D721Med (cell line): ENCODE measurements at places on chromosomes 3 and 15.

DNA sequence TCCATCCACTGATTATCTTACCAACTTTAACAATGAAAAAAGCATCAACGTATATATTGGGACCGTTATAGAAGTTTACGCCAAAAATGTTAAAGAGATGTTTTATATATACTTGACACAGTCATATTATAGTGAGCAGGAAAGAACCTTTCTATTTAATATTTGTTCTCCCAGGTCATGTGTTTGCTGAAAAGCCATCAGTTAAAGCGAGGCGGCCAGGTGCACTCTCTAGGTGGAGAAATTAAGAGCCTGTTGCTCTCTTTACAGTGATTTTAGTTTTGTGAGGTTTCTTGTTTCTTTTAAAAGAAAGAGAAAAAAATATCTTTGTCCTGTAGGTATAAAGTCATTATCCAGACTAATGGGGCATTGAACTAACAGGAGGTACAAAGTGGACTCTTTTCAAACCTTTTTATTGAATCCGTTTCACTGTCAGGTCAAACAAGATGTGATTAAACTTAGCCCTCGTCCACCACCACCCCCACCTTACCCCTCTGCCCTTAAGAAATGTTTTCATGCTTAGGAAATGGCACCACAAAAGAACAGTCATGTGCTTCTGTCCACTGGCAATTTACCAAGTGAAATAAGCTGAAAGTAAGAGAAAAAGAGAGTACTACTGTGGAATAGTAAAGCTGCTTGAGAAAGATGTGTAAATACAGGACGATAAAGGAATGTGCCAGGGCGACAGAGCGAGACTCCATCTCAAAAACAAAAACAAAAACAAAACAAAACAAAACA is 279.9 kb downstream of the PTPRG start:
- DNase-seq: no peak

DNA sequence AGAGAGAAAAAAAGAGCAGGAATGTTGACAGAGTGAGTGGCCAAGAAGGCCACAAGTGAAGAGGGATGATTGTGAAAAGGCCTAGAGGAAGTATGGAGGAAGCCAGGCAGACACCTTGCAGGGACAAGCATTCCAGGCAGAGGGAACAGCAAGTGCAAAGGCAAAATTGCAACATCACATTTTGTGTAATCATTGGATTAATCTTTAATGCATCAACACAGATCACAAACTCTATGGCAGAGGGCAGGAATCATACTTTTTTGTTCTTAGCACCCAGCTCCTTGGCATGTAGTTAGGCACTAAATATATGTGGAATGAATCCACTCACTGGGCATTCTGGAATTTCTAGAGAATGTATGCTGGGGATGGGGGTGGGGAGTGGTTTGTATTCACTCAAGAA is 312.1 kb upstream of the PROK2 start:
- DNase-seq: no peak

DNA sequence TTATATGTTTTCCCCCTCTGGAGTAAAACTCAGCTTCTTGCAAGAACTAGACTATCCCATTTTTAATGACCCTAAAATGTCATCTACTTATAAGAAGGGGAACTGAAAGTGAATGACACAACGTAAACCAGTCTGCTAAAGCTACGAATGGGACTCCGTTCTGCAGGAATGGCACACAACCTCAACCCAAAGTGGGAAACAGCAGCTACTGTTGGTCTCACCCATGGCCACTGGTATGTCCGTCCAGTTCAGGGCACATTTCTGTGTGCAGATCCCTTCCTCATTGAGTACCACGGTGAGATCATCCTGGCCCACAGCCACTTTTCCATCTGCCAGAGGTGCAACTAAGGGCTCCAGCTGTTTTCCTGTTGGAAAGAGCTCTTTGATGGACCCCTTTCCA is 23.8 kb downstream of the VPS39 start:
- no peak for DNase-seq

DNA sequence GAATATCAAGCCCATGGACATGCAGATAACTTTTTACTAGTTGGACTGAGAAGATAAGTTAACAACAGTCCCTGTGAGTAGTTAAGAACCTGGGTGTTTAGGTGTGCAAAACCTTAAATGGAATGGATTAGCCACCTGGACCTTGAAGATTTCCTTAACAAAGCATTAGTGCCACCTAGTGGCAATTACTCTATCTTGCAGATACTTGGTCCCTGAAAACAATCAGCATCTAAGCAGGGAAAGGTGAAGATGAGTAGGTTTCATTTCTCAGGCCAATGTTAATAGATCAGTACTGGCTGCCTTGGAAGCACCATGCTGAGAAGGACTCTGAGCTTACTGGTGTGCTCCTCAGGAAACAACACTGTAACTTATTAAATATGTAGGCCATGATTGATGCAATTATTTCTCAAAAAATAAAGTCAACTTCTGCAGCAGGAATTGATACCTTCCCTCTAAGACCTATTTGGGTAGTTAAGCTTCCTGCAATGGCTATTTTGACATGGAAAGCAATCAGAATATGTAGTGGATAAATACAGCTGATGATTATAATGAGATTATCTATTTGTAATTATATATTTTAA is 329.4 kb downstream of the TBC1D5 start:
- no peak for DNase-seq

DNA sequence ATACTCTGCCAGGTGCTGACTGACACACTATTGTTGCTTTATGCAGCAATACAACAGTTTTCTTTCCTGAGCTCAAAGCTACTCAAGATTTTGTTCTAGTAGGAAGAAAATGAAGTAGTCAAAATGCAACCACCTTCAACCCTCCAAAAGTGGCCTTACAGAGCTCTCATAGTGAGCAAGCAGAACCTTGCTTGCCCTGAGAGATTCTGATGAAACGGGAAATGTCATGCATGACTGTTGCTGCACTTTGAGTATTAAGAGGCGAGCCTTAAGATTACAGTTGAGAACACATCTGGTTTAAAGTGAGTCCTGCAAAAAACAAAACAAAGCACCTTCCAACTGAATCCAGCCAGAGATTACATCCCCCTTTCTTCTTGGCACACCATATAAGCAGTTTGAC is 29.7 kb downstream of the MINDY4B start:
- DNase-seq: no peak

GRCh38 chr15:100169615-100170290 is 172.0 kb downstream of the ADAMTS17 start:
- no peak for DNase-seq

DNA sequence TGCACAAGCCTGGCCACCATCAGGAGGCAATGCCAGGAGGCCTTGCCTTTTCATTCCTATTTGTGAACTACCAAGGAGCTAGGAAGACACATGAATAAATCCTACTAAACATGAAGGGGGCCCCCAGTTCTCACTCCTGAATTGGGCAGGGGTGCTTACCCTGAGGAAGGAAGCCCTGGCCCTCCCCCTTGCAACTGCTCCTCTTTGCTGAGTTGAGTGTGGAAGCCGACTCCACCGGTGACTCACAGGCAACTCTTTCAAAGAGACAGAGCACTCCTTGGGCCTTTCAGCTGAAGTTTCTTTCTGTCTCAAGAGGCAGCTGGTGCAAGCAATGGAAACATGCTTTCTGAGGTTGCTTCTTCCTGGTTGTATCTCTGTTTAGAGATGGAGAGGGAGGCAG is 1.7 kb downstream of the GABRG3 start:
- no peak for DNase-seq

- no peak for DNase-seq
Measured at GRCh38 chr15:92636908-92637481, 18.6 kb downstream of the FAM174B start.

GRCh38 chr3:151322511-151322910 is 5.9 kb upstream of the GPR87 start:
- DNase-seq: no peak

DNA sequence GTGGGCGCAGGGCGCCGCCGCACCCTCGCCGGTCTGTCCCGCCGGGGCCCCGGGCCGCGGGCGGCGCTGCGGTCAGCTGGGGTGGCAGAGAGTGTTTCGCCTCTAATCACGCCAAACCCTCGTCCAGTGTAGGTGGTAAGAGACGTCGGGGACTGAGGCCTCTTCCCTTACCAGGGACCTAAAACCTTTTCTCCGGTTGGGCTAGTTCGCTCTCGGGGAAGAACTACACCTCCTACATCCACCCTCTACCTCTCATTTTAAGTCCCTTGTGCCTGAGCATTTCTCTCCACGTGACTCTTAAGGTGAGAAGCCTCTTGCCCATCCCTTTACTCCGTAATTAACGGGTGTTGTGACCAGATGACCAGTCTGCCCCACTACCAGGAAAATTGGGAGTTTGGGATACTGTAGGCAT is 520 bp downstream of the TMEM42 start:
- DNase-seq: no peak

GRCh38 chr15:76285241-76285825 is 25.9 kb downstream of the ETFA start:
- DNase-seq: no peak

DNA sequence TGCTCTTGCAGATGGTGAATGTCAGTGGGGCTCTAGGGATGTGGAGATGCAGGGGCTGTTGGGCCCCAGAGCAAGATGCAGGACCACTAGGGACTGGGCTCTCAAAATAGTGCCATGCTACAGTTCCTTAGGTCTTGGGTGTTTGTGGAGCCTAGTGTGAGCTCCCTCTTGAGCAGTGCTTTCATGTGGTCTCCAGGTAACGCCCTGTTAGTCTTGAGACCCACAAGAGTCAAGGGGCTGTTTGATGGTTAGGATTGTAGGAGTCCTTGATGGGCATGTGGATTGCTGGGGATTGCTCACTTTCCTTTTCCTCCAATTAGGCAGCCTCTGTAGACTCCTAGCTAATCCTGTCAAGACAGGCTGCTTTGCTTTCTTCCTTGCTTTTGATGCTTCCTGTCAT is 56.0 kb downstream of the CCDC66 start:
- DNase-seq: no peak
